ENCODE measurements at places on chromosomes 13 and 19.

DNA sequence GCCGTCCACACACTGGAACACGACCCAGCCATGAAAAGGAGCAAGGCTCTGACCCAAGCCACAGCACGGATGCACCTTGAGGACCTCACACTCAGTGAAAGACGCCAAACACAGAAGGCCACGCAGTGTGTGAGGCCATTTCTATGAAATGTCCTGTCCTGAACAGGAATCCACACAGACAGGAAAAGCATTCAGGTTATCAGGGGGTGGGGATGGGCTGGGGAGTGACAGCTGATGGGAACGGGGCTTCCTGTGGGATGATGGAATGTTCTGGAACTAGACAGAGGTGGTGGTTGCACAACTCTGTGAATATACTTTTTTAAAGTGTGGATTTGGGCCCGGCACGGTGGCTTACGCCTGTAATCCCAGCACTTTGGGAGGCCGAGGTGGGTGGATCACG lies 30.6 kb downstream of the GPX4 start:
- DNase-seq = no peak

DNA sequence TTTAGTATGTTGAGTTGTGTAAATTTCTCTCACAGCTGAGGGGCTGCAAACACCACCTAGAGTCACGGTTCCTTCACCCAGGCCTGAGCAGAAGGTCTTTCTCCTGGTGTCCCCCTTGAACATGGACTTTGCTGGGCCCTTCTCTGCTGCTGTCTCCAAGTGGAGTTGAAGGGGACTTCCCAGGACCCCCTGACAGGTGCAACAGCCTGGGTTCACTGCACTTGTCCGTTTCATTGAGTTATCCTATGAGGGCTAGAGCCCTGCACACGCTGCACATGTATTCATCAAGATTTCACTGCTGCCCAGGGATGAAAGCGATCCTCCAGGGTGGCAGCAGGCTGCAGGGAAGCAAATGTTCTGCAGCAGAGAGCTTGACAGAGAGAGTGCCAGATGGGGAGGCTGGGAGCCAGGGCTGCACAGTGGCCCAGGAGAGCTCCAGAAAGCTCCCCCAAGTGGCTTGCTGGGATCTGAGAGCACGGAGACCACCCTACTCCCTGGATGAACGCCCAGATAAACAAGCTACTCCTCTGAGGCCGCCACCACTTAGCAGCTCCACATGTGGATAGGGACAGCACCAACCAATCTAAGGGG lies 10.3 kb downstream of the TMEM272 start:
- DNase-seq = no peak

- DNase-seq = no peak
Measured at GRCh38 chr13:31372454-31372853, 172.7 kb downstream of the B3GLCT start.

- DNase-seq = no peak
Measured at GRCh38 chr13:70964124-70964523, 855.9 kb upstream of the KLHL1 start.

GRCh38 chr13:106541826-106542225 lies 6.4 kb upstream of the EFNB2 start:
- no peak for DNase-seq

GRCh38 chr19:53010494-53010893 lies 3.2 kb upstream of the ERVV-1 start:
- DNase-seq = no peak

GRCh38 chr19:39502640-39503417 lies 4.1 kb downstream of the DLL3 start:
- DNase-seq = peak; percentile 40

GRCh38 chr13:46553886-46554858 lies 1.2 kb downstream of the LRCH1 start:
- peak; percentile 43 for DNase-seq

DNA sequence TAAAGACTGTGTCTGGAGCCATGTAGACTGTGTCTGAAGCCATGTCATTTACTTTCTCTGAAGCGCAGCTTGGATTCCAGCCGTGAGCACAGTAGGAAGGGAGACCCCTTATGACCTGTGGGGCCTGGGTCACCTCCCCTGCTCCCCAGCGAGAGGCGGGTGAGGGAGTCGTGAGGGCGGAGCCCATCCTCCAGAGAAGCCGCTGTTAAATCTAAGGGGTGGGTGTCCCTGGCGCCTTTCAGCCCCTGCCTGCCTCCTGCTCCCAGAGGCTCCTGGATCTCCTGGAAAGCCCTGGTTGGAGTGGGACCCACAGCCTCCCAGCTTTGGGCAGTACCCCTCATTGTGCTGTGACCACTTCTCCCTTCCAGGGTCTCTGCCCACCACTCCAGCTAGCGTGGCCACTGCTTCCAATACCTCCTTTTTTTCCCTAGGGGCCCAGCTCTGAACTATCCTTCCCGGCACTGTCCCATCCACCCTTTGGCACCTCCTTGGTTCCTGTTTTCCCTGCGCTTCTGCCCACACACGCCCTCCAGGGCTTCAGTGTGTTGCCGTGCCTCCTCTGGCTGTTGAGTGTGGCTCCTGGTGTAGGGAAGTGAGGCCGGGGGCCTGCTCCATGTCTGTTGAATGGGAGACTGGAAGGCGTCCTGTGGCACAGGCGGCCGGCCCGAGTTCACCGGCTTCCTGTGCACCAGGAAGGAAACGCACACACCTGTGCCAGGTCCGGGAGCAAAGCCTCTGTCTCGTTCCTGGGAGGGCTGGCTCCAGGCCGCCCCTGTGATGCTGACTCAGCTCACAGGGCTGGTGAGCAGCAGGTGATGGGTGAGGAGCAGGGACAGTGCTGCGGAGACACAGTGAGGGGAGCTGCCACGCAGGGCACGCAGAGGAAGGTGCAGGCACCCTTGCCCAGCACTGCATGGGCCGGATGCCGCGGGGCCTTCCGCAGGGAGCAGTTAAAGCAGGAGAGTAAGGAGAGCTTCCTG lies 29.4 kb downstream of the ATP4B start:
- no peak for DNase-seq

- DNase-seq = peak; percentile 24
Measured at GRCh38 chr13:49791711-49792549, 552 bp downstream of the KPNA3 start.

DNA sequence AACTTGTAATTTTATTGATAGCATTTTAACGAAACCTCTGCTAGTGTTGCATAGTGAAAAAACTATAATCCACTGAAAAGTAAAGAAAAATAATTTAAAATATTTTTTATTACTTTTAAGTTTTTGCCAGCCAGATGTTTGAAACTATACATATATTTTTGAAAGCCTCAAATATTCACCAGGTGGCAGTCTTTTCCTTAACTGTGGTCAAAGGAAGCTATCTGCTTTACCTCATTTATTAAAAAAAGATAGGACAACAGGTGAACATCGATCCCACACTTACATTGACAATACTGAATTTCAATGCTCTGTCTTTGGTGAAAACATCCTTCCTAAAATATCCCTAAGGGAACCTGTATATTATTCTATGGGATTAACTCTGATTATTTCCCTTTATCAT lies 100.5 kb downstream of the TRPC4 start:
- no peak for DNase-seq

DNA sequence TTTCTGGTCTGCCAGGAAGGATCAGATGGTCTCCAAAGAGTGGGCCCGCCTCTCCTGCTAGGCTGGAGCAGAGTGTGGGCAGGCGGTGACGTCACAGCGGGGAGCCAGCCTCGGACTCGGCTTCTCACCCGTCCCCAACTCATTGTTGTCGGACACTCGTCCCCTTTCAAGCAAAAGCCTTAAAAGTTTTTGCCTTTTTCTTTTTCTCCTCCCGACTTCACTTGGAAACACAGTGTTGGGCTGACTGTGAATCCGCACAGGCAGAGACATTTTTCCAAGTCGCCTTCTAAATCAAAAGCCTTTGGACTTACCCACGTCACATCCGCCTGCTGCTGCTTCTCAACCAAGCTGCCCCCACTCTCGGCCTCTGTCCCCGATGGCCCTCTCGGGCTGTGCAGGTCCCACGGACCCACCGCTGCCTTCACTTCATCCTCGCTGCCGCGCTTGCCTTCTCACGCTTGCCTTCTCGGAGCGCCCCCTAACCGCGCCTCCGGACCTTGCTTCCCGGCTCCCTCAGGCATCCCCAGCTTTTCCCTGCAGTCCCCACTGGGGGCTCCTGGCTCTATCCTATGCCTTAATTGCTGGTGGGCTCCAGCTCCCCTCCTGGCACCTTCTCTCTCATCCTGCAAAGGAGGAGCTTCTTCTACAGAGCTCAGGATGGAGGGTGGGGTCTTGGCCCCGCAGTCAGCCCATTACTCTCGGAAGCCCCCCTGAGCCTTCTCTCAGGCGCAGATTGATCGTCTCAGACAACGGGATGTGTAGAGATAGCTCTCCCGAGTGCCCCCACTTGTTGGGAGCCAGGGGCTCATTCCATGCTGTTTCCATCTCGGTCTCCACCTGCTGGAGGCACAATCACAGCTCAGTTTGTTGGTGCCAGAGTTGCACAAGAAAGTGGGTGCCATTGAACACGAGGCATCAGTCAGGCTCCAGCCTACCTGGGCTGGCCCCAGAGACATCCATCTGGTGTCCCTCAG lies 3.9 kb upstream of the ZNF135 start:
- no peak for DNase-seq

DNA sequence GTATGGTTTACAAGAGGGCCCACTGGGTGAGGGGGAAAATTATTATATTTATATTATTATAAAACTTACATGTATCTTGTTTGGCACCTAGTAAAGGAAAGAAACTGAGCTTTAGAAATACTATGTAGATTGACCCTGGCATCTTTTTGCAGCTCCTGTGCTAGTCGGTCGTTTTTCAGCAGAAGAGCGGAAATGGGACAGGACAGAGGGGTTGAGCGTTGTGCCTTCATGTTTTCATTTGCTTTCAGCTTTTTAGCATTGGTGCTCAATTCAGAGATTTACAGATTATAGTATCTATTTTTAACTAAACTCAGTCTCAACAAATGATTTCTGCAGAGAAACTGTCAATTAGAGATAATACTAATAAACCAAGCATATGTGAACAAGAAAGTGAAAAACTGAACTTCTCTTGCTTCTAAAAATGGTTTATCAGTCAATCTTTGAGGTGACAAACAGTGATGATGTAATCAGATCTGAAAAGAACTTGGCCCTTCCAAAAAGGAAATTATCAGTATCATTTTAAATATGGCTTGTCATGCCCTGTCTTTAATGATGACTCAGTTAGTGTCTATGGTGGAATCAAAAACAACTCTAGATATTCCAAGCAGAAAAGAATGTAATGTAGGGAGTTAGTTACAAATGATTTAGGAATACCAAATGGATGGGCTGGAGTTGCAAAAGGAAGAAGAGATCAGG lies 56.9 kb upstream of the KCTD4 start:
- no peak for DNase-seq

- DNase-seq = no peak
Measured at GRCh38 chr19:10583036-10583776, 3.9 kb downstream of the AP1M2 start.

GRCh38 chr13:51733374-51734298 lies 70.3 kb downstream of the DHRS12 start:
- DNase-seq = no peak

DNA sequence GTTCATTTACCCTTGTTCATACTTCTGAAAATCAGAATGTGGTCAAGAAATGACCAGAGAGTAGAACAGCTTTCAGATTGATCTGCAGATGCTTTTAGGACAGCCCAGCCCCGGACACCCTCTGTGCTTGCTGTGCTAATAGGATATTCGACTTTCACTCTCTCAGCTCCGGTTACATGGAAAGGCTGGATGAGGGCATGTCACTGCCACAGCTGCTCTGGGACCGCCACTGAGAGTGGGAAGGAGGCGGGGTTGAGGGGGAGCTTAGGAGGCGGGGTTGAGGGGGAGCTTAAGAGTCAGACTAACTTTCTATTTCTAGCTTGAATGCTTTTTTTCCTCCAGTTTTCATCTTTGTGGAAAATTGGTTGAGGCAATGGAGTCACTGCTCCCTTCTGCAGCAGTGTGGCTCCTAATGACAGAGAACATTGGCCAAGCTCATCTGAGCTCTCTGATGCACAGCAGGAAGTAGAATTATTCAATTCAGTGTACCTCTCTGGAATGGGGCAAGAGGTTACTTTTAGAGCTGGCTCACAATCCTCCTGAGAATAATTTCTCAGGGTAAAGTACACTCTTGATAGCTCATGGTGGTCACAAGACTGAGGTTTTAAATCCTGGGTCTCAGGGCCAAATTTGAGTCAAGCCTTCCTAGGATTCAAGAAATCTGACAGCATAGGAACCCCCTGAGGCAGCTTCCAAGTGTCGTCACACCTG lies 74.6 kb upstream of the NPAS1 start:
- DNase-seq = no peak

- no peak for DNase-seq
Measured at GRCh38 chr13:33940898-33941297, 122.9 kb downstream of the RFC3 start.

- no peak for DNase-seq
Measured at GRCh38 chr13:111323950-111324651, 3.7 kb downstream of the TEX29 start.

- DNase-seq = peak; percentile 28
Measured at GRCh38 chr19:4172861-4173473, 9.4 kb downstream of the SIRT6 start.

GRCh38 chr13:109500146-109500773 lies 286.1 kb downstream of the IRS2 start:
- no peak for DNase-seq

DNA sequence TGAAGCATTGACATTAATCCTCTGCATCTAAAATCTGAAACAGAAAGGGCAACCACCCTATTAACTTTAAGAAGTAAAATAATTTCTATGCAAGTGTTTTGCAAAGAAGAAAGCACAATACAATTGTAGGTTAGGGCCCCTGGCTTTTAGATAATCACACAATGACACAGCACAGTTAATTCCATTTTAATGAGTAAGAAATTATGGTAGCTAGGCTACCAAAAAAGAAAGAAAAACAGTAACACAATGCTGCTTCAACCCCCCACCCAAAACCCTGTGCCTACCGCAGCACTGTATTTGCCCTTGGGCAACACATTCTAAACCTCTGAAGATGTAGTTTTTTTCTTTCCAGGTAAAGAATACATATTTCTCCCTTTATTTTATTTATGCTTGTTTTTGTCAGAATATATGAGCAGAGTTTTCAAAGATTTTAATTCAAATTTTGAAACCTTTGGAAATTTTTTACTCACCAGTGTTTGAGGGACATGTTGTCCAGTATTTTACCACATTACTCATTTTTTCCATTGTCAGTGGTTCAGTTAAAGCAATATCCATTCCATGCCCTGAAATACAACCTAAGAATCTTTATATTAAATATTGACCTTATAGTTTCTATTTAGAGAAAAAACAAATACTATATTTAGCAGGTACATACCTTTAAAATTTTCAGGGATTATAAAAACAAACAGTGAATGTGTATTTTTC lies 21.1 kb downstream of the SOHLH2 start:
- DNase-seq = no peak
